SW480 (cell line): ENCODE measurements at places on chromosomes 5 and 9.

GRCh38 chr5:151280443-151280842, 23.1 kb downstream of the SLC36A3 start:
- DNase-seq: no peak

GRCh38 chr5:123351240-123351639, 72.0 kb downstream of the CEP120 start:
- no peak for DNase-seq

DNA sequence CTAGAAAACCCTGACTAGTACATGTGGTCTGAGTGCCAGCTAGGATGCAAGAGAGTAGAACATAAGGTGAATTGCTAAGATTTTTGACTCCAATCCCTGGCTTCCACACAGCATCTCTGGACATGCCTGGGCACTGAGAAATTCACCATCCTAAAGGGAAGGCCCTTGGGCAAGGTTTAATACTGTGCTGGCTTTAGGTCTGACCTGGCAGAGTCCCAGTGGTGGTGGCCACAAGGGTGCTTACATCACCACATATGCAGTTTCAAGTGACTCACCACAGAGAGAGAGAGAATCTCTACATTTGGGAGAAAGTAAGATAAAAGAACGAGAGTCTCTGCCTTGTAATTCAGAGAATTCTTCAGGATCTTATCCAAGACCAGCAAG, 661.6 kb upstream of the C9orf72 start:
- no peak for DNase-seq

DNA sequence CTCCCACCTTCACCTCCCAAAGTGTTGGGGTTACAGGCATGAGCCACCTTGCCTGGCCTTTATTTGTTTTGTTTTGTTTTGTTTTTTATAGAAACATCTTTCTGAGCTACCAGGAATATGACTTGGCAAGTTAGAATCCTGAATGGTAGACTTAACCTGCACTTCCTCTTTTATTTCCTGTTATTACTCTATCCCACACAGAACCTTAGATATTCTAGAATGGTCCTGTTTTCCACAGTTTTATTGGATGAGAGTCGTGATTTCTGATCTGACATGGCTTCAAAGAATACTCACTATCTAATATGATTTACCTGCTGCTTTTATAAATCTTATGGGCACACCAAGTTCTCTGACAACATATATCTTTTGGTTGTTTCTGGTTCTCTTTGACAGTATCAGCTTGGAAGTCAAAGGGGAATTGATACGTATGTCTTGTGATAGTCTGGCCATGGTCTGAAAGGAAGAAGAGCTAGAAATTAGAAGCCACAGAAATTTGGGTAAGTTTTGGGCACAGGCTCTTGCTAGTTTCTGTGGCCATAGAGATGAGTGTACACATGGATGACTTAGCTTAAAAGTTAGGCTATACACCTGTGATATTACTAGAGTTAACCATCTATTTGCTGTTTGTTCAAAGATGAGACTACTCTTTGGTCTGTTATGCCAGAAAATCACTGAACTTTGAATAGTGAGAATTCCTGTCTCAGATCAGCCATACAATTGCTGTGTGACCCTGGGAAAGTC, 4.7 kb upstream of the PANK3 start:
- no peak for DNase-seq

DNA sequence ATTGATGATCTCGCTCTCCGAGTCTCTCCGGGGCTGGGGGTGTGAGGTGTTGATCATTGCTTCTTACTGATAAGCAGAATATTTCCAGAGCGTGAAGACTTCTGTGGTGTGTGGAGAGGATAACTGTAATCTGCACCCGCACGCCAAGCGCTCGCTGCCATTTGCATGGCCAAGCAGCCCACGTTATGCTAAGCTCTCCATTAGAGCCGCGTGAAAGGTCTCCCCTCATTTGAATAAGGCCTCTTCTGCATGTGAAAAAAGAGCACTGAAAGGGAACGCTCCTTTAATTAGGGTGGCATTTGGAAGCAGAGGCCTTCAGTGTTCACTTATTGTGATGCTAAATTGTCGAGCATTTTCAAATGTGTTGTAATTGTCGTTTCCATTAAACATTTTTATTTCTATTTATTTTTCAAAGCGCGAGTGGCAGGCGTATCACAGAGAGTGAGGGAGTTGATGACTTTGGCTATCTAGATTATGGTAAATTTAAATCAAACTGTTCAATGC, 163.6 kb upstream of the IRX2 start:
- DNase-seq: no peak

- DNase-seq: no peak
Observed at GRCh38 chr9:71790296-71790695, 22.0 kb upstream of the CEMIP2 start.

GRCh38 chr9:28464481-28465216, 891.4 kb upstream of the C9orf72 start:
- no peak for DNase-seq

DNA sequence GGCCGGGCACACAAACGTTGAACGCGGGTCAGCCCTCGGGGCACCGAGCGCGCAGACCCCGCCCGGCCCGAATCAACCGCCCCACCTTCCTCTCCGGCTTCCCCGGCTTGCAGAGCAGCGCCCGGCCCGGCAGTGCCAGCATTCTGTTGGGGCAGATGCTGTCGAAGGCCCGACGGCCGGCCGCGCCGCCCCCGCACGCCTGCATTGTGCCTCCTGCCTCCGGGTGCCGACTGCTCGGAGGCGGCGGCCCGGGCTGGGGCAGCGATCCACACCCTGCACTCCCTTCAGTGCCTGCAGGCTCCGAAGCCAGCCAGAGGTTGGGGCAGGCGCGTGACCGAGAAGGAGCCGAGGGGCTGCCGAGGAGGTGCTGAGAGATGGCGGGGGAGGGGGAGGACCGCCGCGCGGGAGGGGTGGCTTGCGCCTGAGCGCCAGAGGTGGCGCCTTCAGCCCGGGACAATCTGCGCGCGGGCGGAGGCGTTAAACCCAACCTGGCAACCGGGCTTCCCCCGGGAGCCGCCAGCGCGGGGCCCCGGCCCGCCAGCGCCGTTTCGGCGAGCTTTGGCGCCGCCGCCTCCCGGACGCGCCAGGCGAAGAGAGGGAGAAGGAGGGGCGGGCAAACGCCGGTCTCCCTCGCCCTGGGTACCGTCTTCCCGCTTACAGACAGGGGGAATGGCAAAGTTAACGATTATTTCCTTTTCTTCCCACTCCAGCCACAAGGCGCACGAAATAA, at the start of gene MCIDAS:
TSS of gene MCIDAS (minus strand) at position 382 of the 730 bp plus-strand sequence. CDS start at position 205, 177 bp downstream.
- peak; percentile 71 for DNase-seq

- DNase-seq: peak; percentile 77
Observed at GRCh38 chr9:107484117-107484723, 5.3 kb downstream of the KLF4 start.

GRCh38 chr9:127905004-127905728, 5.8 kb upstream of the ST6GALNAC6 start:
- no peak for DNase-seq

GRCh38 chr5:173981185-173981761, 7.7 kb upstream of the C5orf47 start:
- DNase-seq: no peak

GRCh38 chr9:121138561-121138960, 63.1 kb downstream of the RAB14 start:
- DNase-seq: no peak

GRCh38 chr9:116671605-116672004, 15.5 kb upstream of the TRIM32 start:
- no peak for DNase-seq

GRCh38 chr9:76403352-76403751, 9.1 kb upstream of the RFK start:
- peak; percentile 78 for DNase-seq

DNA sequence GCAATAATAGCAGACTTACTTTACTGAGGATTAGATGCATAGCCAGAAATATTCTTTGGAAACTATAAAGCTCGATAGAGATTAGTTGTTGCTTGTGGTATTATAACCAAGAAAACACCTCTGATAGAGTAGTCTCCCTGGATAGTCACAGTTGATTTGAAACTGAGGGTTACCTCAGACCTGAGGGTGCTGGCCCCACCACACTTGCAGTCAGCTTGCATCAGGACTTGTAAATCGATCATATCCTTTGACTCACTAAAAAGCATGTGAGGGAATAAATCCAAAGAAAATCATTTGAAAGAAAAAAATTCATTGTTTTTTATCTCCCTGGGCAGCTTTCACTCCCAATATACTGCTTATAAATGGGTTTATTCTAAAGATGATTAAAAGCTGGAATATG, 39.4 kb downstream of the GALNT12 start:
- no peak for DNase-seq

- no peak for DNase-seq
Observed at GRCh38 chr5:131630208-131630962, 4.6 kb downstream of the RAPGEF6 start.

GRCh38 chr5:123134653-123135181, 45.7 kb downstream of the PRDM6 start:
- DNase-seq: no peak

- peak; percentile 55 for DNase-seq
Observed at GRCh38 chr5:135230251-135230925, 168.6 kb downstream of the MACROH2A1 start.

GRCh38 chr5:172299916-172300439, 16.4 kb upstream of the UBTD2 start:
- DNase-seq: no peak

GRCh38 chr9:137550231-137550621, at the start of gene PNPLA7:
Gene PNPLA7, minus strand, starts transcription at chr9:137550402. Its CDS starts 205 bp downstream, at chr9:137550197.
- DNase-seq: peak; percentile 73

DNA sequence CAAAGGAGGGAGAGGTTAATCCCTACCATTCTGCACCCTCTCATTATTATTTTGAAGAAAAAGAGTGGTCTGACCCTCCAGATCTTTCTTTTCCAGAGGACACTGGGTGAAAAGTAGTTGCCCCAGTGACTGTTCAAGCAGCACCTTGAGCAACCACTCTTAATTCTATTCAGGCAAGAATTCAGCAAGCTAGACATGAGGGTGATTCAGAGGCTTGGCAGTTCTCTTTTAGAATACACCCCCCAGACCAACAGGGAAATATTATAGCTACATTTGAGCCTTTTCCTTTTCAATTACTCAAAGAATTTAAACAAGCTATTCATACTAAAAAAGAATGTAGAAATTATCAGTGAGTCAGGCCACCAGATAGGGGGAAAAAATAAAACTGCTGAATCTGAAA, 178.3 kb downstream of the MRPS30 start:
- no peak for DNase-seq

- no peak for DNase-seq
Observed at GRCh38 chr9:124439086-124439485, 11.2 kb upstream of the ADGRD2 start.

DNA sequence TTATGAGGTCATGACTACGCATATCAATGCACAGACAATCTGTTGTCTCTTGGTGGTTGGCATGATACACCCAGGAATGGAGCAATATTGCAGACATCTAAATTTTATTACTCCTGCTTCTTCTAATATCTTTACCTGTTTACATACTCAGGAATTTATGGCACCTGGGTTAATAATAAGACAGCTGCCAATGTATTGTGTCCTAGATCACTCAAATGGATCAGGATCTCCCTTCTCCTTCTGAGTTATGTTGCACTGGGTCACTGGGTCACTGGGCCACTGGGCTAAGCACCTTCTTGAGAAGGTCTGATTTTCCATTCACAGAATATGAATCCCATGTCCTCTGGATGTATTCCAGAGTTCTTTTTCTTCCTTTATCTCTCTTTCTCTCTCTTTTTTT, 41.8 kb downstream of the CCL28 start:
- DNase-seq: no peak
